ENCODE measurements at places on chromosomes 2 and 18.

DNA sequence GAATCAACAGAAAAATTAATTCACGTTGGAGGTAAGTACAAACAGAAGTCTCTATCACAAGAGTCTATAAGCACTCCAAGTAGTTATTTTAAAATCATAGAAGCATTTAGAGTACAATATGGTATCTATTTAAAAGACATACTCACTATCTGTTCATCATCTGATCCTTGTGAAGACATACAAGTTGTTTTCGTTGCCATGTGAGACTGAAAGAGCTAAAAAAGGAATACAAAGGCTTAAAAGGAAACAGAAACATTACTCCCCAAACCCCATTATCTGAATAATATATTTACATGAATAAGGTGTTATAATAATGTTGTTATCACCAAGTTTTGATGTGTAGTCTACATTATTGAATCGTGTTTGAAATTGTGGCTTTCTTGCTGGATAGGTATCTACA is 20.9 kb downstream of the SEPTIN10 start:
- DNase-seq = no peak

DNA sequence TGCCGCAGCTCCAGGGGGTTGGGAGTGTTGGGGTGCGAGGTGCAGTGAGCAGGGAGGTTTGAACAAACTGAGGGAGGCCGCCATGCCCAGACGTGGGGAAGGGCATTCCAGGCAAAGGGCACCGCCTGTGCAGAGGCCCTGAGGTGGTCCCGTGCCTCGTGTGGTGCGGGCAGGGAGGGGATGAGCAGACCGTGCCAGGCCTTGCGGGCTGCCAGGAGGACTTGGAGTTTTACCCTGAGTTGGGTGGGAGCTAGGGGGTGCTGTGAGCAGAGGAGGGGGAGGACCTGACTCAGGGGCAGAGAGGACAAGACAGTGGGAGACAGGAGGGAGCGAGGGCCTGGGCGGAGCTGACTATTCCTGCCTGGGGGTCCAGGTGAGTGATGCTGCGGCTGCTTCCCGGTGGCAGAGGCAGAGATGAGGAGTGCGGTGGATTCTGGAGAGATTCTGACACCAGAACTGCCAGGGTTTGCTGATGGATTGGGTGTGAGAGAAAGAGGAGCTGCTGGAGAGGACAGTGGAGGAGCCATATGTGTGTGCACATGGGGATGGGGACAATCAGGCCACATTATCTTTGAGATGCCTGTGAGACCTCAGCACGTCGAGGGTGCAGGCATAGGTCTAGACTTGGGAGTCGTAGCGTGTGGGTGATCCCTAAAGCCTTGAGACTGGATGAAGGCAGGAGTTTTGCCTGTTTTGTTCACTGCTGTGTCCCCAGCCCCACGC is 23.4 kb downstream of the ZAP70 start:
- no peak for DNase-seq

DNA sequence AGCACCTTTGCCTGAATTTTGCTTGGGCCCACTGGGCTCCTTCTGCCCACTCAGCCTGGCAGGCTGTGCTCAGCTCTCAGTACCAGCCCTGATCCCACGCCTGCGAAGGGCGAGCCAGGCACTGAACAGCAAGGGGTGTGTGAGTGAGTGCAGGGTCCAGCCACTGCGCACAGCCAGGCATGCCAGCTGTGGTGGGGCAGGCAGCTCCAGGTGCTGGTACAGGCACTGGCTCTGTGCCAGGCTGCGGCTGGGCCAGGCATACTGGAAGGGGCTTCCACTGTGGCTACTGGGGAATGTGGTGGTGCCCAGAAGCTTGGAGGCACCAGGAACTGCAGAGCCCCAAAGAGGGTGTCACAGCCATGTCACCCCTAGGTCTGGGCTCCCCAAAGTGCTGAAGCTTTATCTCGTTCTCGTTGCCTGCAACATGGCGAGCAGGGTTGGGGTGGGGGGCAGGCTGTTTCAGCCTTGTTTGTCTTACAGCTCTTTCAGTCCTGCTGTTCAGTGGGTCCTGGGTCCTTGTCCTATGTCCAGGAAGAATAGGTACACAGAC is 8.8 kb downstream of the DYSF start:
- no peak for DNase-seq

- DNase-seq = no peak
Measured at GRCh38 chr2:65092791-65093190, 36.6 kb downstream of the CEP68 start.

- no peak for DNase-seq
Measured at GRCh38 chr2:3598197-3598910, 3.4 kb downstream of the COLEC11 start.

DNA sequence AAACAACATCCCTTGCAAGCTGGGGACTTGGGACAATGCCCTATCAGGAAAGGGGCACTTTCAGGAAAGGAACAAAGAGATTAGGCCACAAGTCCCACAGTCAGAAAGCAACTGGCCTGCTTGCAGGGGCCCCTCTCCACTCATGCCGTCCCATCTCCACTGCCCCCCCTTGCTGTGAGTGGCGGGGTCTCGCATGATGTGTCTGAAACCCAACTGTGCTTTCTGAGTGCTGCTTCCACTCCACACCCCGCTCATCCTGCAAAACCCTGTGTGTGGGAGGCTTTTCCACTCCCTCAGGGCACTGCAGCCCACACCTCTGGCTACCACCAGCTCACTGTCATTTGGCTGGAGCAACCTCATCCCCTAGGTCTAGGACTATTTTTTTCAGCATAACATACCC is 7.9 kb downstream of the HS6ST1 start:
- DNase-seq = no peak

DNA sequence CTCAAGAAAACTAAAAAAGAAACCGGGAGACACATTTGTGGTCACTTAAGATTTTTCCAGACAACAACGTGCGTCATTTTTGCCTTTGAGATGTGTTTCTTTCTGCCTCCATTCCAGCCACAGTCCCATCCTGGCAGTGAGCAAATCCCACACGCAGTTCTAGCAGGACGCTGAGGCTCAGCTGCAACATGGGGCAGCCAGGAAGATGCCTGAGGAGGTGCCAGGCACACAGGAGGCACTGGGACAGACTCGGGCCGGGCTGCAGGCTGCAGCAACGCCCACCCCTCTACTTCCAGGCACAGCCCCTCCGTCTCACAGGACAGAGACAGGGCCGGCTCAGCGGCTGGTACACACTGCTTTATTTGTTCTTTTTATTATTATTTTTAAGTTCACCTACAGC is 13.1 kb downstream of the KLF11 start:
- no peak for DNase-seq

DNA sequence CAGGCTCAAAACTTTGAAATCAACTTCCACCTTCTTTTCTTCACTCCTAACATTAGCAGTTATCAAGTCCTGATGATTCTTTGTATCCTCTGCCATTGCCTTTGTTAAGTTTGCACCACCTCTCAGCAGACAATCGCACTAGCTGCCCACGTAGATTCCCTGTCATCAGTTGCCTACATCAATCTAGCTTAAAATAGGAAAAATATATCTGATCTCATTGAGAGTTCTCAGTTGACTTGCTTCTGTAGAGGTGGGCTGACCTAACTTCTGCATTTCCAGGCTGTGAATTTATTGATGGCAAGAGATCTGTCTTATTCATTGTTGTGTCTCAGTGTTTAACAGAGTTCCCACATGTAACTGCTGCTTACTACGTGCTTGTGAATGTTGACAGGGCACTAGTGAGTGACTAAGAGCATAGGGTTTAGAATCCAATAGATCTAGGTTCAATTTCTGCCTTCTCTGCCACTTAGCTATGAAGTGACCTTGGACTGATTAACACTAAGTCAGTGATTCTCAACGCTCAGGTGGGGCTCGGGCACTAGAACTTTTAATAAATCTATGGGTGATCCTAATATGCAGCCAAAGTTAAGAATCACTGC is 3.7 kb upstream of the INSIG2 start:
- no peak for DNase-seq

- no peak for DNase-seq
Measured at GRCh38 chr2:68812251-68812650, 58.9 kb downstream of the BMP10 start.

- DNase-seq = peak; percentile 48
Measured at GRCh38 chr2:25808006-25808383, 70.3 kb downstream of the ASXL2 start.

- no peak for DNase-seq
Measured at GRCh38 chr2:144548088-144548487, 28.2 kb upstream of the ZEB2 start.

GRCh38 chr2:71686781-71687180 is 233.4 kb downstream of the DYSF start:
- DNase-seq = no peak

- no peak for DNase-seq
Measured at GRCh38 chr2:190603374-190603773, 45.5 kb upstream of the NAB1 start.

GRCh38 chr2:235534678-235535422 is 41.0 kb downstream of the AGAP1 start:
- DNase-seq = no peak
